ENCODE measurements at places on chromosomes 7 and 10. TPM values are rescaled to one million over a fixed set of nuclear protein-coding genes. Genes with fewer than 3 reads are reported as not detected.
A peak's percentile ranks its signal among the peaks of the same experiment; 100 is the strongest.

AKR1C2 gene
- total RNA-seq, result 259 TPM

SMKR1 gene
- not detected for total RNA-seq

CABCOCO1 gene
- total RNA-seq, result 1.3 TPM

DNA sequence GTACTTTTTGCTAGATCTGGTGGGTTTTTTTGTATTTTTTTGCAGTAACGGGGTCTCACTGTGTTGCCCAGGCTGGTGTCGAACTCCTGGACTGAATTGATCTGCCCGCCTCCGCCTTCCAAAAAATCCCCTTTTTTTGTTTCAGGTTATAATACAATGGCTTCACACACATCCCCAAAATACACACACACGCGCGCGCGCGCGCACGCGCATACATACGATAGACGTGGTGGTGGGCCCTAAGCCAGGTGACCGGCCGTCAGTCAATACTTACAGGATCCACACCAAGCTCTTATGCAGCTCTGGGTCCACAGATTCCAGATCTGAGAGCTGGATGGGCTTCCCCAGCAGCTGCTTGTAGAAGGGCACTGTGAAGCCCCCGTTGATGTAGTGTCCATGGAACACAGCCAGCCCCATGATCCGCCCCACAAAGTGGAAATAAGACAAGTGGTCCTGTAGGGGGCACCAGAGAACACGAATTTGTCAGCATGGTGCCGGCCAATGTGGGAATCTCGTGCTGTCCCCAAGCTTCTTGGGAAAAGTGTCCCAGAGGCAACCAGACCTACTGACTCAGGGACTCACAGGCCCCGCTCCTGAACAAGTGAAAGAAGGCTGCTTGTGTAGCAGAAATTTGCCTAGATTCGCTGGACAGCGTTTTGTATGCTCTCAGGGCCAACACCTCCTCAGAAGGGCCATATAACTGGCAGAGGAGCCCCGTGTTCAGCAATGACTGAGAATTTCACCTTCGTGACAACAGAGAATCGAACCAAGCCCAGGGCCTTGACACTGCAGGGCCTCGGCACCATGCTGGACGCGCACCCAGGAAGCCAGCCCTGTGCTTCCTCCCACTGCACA lies 103.6 kb downstream of the SMURF1 start:
- H3K27me3 ChIP-seq, result no peaks in the 10 kb centered on the region
- H3K27ac ChIP-seq, result peak overlapping the region; percentile 18
- no peaks in the 10 kb centered on the region for H3K4me1 ChIP-seq
- no peak overlapping the region for H3K4me3 ChIP-seq
- peaks cover 5% of the 10 kb centered on the region for H3K36me3 ChIP-seq

DNA sequence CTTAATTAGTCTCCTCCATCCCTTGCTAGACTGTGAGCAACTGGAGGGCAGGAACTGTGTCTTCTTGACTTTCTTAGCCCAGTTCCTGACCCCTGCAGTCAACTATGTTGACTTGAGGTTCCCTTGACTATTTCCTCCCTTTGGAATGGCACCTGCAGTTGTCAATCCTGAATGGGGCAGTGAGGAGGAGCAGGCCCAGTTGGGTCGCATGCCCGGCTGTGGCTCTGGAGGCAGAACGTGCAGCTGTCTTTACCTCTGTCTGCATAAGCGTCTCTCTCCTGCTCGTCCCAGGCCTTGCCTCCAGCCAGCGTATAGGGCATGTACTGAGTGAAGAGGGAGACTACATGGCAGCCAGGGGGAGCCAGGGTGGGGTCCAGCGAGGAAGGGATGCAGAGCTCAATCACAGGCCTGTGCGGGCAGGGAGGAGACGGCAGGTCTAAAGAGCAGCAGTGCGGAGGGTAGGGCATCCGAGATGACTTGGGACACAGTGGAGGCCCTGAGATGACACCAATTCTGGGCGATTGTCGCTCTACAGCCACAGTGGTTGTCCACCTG lies 26.8 kb downstream of the PYROXD2 start:
- H3K4me1 ChIP-seq, result no peaks in the 10 kb centered on the region
- H3K27ac ChIP-seq, result no peak overlapping the region
- H3K36me3 ChIP-seq, result no peaks in the 10 kb centered on the region

GIMAP7 gene
- 9.4 TPM for total RNA-seq

ZNF775 gene
- total RNA-seq, result 4.6 TPM

AOC1 gene
- 2.3 TPM for total RNA-seq

- no peak overlapping the region for H3K4me3 ChIP-seq
- no peak for DNase-seq
- no peaks in the 10 kb centered on the region for H3K27me3 ChIP-seq
- H3K4me1 ChIP-seq, result no peaks in the 10 kb centered on the region
- no peak overlapping the region for H3K27ac ChIP-seq
- H3K36me3 ChIP-seq, result no peaks in the 10 kb centered on the region
Observed at GRCh38 chr7:17680026-17680425, 260.3 kb downstream of the SNX13 start.

DNA sequence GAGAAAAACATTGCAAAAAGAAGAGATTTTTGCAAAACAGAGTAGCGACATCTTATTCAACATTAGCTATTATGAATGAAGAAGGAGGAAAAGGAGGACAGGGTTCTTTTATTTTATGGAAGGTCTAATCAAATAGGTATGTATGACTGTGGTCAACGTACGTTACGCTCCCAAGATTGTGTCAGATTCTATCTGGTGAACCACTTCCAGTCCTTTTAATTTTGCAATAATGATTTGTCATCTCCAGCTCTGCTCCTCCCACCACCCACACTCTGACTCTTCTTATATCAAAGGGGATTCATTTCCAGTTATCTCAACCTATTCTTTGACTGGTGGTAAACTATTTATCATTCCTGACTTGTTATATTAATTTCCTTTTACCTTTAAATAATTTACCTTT lies 259.9 kb downstream of the CACNA2D1 start:
- no peaks in the 10 kb centered on the region for H3K4me1 ChIP-seq
- H3K36me3 ChIP-seq, result no peaks in the 10 kb centered on the region
- no peak overlapping the region for H3K27ac ChIP-seq
- no peak overlapping the region for H3K4me3 ChIP-seq
- DNase-seq, result no peak
- H3K27me3 ChIP-seq, result no peaks in the 10 kb centered on the region

All from breast epithelium (tissue), 4 donors.